Heart left ventricle (tissue), 16 donors: ENCODE measurements at places on chromosomes 2 and 18. TPM values are rescaled to one million over a fixed set of nuclear protein-coding genes. Genes with fewer than 3 reads are reported as not detected.

Gene OXER1
- total RNA-seq, result 0.32 TPM

Gene TMEM163
- total RNA-seq, result 0.15 TPM

Gene CRYGD
- not detected for total RNA-seq

DNA sequence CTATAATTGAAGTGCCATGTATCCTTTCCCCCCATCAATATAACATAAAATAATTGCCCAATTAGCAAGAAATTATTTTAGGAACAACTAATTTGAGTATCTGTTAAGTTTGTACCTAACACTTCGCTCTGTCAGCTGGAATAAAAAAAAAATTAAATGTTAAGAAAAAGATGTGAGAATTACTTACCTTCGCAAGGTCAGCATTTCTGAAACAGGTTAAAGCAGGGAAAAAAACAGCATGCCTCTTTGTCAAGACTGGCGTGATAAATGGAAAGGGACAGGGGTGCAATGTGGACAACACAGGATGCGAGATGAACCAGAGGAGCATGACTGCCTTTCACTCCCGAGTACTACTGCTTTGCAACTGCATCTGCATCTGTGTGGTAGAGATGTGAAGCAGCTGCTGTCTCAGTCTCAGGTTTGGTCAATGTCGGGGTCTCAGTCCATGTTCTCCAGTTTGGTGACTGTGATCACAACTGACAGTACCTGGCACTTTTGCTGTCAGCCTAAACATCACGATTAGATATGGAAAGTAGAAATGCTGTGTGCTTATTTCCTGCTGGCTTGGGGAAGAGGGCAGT lies 565.4 kb upstream of the LRRTM1 start:
- H3K36me3 ChIP-seq, result no peaks in the 10 kb centered on the region
- no peak for DNase-seq
- H3K27me3 ChIP-seq, result no peaks in the 10 kb centered on the region
- no peak overlapping the region for H3K4me3 ChIP-seq

DNA sequence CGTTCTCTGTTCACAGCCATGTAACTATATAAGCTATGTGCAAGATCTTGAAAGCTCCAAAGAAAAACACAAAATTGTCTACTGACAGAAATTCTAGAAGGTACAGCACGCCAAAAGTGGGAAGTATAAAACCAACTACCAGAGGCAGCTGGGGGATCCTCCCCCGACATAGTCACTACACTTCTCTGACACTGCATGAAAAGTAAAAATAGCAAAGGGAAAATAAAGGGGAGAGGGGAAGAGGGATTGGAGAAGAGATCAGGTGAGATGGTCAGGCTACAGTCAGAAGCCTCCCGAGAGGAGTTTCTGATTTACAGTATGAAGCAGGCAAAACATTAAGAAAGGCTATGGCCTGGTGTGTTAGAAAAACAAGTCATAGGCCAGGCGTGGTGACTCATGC lies 39.8 kb upstream of the PCBP1 start:
- H3K27me3 ChIP-seq, result no peaks in the 10 kb centered on the region
- no peak overlapping the region for H3K4me3 ChIP-seq
- H3K36me3 ChIP-seq, result peaks cover 51% of the 10 kb centered on the region
- peaks cover 27% of the 10 kb centered on the region for H3K4me1 ChIP-seq
- H3K27ac ChIP-seq, result no peak overlapping the region
